EL (cell line): ENCODE measurements at places on chromosomes 3 and 15.

GRCh38 chr3:18179521-18179920 is 245.6 kb downstream of the SATB1 start:
- DNase-seq = no peak

DNA sequence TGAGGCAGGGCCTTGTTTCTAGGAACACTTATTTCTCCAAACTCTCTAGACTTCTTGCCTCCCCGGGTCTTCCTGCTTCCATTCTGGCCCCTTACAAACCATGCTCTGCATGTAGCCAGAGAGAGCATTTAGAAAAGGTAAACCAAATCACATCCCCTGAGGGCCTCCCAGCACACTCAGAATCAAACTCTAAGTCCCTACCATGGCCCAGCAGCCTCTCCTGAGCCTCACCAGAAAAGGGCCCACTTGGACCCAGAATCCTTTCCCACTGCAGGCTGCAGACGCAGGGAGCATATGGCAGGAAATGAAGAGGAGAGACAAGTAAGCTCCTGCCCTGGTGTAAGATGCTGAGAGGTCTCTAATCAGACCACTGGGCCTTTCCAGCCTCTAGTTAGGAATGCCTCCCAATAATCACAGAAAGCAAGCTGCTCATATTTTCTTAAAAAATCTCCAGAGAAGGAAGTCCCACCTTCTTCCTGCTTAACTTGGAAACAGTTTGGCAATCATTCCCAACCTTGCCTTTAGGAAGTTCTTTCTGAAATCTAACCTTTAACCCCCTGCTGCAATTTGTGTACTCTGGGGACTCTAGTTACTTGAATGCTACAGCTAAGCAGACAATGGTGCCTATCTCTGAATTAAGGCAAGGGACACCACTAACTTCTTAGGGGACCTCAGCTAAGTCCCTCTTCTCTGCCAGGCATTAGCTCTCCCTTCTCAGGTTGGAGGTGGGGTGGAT is 4.2 kb downstream of the AMOTL2 start:
- peak; percentile 39 for DNase-seq

DNA sequence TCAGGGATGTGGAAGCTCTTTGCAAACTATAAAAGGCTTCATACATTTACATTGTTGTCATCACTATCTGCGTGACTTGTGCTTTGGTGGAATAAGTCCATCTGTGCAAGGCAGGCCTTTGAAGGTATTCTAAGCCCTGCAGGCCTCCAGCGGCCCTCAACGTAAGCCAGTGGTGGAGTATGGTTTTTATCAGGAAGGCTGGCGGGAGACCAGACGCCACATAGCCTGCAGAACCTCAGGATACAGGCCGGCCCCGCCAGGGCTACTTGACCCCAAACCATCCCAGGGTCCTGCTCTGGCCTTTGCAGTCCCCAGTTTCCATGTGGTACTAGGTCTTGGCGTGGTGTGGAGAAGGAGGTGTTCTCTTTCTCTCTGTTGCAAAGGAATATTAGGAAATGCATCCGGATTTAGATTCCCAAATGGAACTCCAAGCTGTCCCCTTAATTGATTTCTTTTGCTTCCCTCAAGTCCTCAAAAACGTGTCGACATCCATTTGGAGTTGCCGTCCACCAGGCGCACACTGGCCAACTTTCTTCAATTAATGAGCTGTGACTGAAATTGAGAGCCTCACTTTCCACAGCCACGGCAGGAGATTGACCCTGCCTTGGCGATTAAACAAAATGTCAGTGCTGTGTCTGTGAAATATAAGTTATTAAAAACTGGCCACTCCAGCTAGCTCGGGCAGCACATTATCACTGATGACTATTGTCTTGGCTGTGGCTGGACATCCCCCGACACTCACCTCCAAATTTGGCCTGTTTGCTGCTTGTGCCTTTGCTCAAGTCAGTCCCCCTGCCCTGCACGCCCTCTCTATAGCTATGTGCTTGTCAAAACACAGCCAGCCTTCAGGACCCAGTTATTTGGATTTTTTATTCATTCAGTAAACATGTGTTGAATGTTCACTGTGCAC is 239.8 kb upstream of the TLE3 start:
- no peak for DNase-seq

DNA sequence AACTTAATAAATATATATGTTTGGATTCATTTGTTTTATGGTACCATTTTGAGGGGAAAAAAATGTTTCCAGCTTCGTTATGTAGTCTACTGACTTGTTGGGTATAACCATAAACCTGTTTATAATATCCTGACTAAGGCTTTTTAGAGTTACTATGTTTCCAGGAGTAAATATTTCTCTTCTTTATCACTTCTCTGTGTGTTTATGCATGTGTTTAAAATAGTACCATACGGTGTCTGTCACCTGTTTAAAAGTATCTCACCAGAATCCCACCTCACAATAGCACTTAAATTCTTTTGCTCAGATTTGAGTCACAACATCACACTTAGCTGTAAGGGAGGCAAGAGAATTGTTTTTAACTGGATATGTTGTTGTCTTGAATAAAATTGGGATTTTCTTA is 15.1 kb downstream of the LACTB start:
- DNase-seq = no peak

GRCh38 chr3:66480666-66481065 is 20.2 kb downstream of the LRIG1 start:
- peak; percentile 27 for DNase-seq

DNA sequence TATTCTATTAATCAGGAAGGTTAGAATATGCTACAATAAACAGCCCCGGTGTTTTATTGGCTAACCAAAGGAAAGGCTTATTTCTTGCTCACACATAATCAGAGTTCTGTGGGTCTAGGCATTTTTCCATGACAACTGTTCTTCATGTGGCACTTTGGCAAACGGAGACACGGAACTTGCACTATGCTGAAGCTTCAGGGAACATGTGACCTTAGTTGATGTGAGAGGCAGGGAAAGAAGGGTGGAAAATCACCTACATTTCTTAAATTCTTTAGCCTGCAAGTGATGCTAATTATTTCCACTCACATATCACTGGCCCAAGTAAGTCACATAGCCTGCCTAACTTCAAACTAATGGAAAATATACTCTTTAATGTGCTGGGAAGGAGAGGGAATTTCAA is 344.6 kb downstream of the SV2B start:
- no peak for DNase-seq

DNA sequence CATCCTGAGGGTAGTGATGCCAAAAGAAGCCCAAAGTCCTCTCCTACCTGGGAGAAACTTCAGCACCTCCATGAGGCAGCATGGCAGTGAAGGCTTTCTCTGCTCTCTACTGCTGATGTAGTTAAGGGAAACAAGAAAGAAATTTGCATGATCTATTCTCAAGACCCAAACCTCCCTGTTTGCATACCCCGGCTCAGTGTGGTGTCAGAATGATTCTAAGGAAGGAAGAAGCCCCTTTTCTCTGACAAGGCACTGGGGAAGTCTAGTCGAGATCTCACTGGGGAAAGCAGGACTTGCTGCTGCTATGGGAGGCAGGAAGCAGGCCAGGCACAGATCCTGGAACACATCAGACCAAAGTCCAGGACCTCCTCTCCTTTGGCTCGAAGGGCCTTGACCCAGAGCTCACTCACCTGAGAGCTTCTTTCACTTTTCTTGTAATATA is 89.4 kb upstream of the ICE2 start:
- no peak for DNase-seq

DNA sequence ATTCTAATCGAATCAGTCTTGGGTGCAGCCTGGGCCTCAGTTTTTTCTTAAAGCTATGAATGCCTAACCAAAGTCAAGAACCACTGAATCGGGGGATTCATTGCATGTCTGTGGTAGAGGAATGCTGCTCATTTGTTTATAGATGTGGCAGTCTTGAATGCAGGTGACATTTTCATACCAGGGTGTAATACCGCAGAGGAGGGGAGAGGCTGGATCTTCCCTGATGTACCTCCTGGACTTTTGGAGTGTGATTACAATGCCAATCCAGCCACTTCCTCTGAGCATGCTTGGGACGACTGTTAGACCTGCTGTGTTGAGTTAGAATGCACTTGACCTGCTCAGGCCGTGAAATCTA is 42.7 kb downstream of the GOLGA6A start:
- no peak for DNase-seq

DNA sequence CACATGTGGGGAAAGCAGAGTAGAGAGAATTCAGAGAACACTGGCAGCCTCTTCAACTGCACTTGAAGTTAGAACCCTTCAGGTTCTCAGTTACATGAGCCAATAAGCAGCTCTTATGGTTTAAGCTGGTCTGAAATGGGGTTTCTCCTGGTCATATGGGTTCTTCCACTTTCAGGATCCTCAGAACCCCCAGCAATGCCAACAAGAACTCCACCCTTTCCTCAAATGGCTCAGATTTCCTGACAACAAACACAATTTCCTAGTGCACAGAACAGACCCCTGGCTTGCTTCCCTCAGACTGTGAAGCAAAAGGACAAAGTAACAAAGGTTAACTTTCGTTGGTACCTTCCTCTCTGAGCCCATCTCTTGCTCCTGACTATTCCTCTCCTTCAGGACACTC is 23.9 kb upstream of the FRMD4B start:
- DNase-seq = no peak

GRCh38 chr3:7934362-7934761 is 567.3 kb upstream of the LMCD1 start:
- no peak for DNase-seq

DNA sequence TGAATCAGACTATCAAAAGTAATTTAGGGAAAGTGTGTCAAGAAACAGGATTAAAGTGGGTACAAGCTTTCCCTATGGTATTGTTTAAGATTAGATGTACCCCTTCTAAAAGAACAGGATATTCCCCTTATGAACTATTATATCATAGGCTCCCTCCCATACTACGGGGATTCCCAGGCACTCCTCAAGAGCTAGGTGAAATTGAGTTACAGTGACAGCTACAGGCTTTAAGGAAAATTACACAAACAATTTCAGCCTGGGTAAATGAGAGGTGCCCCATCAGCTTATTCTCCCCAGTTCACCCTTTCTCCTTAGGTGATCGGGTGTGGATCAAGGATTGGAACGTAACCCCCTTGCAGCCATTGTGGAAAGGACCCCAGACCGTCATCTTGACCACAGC is 240.8 kb upstream of the CNTN6 start:
- no peak for DNase-seq

DNA sequence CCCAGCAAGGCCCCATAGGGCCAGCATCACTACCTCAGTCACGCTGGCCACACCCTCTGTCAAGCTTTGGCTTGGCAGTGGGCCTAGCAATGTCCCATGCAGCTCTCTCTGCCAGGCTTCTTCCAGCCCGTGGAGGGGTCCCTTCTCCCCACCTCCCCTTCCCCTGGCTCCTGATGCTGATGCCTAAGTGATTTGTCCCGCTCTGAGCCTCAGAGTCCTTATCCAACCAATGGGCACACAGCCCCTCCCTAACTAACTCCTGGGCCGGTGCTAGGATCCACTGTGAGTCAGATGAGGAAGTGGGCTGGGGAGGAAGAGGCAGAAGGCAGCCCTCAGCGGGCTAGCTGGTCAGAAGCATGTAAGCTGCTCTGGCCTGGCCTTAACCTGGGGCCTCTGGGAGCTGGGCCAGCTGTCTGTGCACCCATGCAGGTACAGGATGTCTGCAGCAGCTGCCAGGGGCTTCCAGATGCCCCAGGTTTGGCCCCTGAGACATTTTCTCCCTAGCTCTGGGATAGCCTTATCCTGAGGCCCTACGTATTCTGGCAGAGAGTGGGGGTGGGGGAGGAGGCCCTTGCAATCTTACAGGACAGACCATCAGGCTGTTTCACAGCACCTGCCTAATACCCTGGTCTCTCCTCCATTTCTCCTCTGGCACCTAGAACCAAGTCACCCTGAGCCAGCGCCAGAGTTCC is 740 bp upstream of the ZBTB47 start:
- peak; percentile 88 for DNase-seq

GRCh38 chr15:59991834-59992233 is 12.3 kb upstream of the FOXB1 start:
- DNase-seq = no peak

- DNase-seq = no peak
These were observed 613.6 kb upstream of the CBLB start for GRCh38 chr3:106482451-106482850.

- DNase-seq = no peak
These were observed 111.5 kb upstream of the SLC2A2 start for GRCh38 chr3:171138027-171138426.

- no peak for DNase-seq
These were observed 5.4 kb downstream of the TUBGCP5 start for GRCh38 chr15:23033979-23034378.

GRCh38 chr15:34341381-34342212 is 1.3 kb downstream of the NOP10 start:
- no peak for DNase-seq

GRCh38 chr15:100106732-100107131 is 235.0 kb downstream of the ADAMTS17 start:
- DNase-seq = no peak
